ENCODE measurements at places on chromosomes 6 and 20.
A peak's percentile ranks its signal among the peaks of the same experiment; 100 is the strongest.

GRCh38 chr6:50390416-50390815 is 322.9 kb upstream of the TFAP2D start:
- no peak for DNase-seq

- peak; percentile 40 for DNase-seq
Observed at GRCh38 chr20:62368392-62368975, 1.4 kb upstream of the LAMA5 start.

DNA sequence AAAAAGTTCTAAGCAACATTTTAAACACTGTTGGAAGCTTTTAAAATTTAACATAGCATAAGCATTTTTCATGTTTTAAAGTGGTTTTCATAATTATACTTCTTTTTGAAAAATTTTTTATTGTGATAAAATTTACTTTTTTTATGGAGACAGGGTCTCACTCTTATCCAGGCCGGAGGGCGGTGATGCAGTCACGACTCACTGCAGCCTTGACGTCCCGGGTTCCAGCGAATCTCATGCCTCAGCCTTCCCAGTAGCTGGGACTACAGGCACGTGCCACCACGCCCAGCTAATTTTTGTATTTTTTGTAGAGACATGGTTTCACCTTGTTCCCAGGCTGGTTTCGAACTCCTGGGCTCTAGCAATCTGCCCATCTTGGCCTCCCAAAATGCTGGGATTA is 46.1 kb upstream of the TULP4 start:
- no peak for DNase-seq

DNA sequence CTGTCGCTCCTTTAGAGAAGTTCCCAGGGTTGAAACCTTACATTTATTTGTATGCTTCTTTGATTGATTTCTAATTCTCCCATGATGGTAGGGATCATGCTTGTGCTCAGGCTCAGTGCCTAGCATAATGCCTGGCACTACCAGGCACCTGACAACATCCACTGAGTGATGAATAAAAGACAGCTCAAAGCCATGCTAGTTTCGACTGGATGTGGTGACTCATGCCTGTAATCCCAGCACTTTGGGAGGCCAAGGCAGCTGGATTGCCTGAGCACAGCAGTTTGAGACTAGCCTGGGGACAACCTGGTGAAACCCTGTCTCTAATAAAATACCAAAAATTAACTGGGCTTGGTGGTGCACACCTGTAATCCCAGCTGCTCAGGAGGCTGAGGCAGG is 11.6 kb upstream of the CD164 start:
- no peak for DNase-seq

- no peak for DNase-seq
Observed at GRCh38 chr6:14502551-14502950, 385.0 kb downstream of the CD83 start.

DNA sequence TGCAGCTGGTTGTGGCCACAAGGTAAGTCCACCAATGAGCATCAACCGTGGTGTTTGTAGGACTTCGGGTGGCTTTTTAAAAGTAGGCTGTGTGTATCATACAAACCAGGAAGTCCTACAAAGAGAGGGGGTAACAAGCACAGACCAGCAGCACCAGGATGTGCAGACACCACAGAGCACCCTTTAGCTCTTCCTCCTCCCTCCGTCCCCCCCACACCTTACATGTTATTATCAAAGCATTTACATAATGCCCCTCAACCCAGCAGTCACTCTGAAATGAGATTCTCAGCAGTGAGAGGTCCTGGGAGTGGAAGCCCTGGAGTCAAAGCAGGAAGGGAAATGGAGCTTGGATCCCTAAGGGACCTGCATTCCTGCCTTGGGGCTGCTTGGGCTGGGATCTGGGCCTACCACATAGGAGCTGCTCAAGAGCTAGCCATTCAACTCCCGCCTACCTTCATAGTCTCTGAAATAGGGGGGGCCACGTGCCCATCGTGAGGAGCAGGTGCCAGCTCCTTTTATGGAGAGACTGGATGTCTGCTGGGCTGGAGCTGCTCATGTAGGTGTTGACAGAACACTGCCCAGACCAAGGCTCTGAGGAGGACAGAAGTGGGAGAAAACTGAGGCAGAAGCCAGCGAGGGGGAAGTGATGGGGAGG is 90.6 kb downstream of the PSMB1 start:
- peak; percentile 88 for DNase-seq

GRCh38 chr6:149701714-149702113 is 16.2 kb downstream of the LATS1 start:
- DNase-seq: no peak

GRCh38 chr6:107061125-107062020 is 33.4 kb downstream of the MTRES1 start:
- DNase-seq: no peak

Data from NCI-H2029 (cell line).